Right ventricle myocardium inferior (tissue), 1 donor: ENCODE measurements at places on chromosomes 12 and 14. TPM values are rescaled to one million over a fixed set of nuclear protein-coding genes. Genes with fewer than 3 reads are reported as not detected.

Gene A2ML1
- not detected for total RNA-seq

Gene SUDS3
- 18.4 TPM for total RNA-seq

Gene SLC10A1
- total RNA-seq = not detected

Gene SMOC1
- 1.2 TPM for total RNA-seq

Gene GALNT8
- total RNA-seq = 2.7 TPM

Gene SPRING1
- total RNA-seq = 9.4 TPM

Gene KRT77
- total RNA-seq = not detected

Gene ACSM4
- not detected for total RNA-seq

Gene MIPOL1
- 7.0 TPM for total RNA-seq

Gene HOXC9
- not detected for total RNA-seq

Gene STRAP
- total RNA-seq = 135 TPM

Gene PROX2
- not detected for total RNA-seq

Gene TCL1B
- total RNA-seq = not detected

Gene MMP19
- 2.9 TPM for total RNA-seq

Gene SPTB
- 79.4 TPM for total RNA-seq
